ENCODE measurements at places on chromosomes 12 and 14. TPM values are rescaled to one million over a fixed set of nuclear protein-coding genes. Genes with fewer than 3 reads are reported as not detected.

TAS2R7 gene
- not detected for total RNA-seq

TEX52 gene
- total RNA-seq: not detected

SIX6 gene
- total RNA-seq: 0.28 TPM

GAS2L3 gene
- total RNA-seq: 46.3 TPM

CAPZA3 gene
- not detected for total RNA-seq

MMP19 gene
- 2.3 TPM for total RNA-seq

KLHL33 gene
- total RNA-seq: 0.04 TPM

DAO gene
- total RNA-seq: not detected

CACNA1C gene
- total RNA-seq: 5.2 TPM

Measured in A673 (cell line).